ENCODE measurements at places on chromosomes 11 and 22.

DNA sequence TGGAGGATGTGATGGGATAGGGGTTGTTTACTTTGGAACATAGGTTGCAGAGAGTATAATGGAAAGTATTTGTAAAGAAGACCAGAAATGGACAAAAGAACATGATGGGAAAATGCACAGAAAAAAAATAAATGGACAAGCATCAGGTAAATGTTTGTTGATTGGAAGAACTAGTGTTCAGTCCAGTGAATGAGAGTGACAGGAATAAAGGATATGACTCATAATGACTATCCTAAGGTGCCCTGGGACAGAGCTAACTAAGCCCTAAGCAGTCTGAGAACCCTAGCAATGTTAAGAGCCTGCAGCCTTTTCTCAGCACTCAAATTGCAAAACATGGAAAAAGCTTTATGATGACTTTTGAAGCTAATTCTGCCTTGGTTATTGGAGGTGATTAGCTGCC, 732.8 kb upstream of the ANO5 start:
- no peak overlapping the region for H3K27ac ChIP-seq
- H3K27me3 ChIP-seq: no peaks in the 10 kb centered on the region
- DNase-seq: no peak
- H3K4me1 ChIP-seq: no peaks in the 10 kb centered on the region
- no peak overlapping the region for H3K4me3 ChIP-seq
- H3K36me3 ChIP-seq: no peaks in the 10 kb centered on the region

DNA sequence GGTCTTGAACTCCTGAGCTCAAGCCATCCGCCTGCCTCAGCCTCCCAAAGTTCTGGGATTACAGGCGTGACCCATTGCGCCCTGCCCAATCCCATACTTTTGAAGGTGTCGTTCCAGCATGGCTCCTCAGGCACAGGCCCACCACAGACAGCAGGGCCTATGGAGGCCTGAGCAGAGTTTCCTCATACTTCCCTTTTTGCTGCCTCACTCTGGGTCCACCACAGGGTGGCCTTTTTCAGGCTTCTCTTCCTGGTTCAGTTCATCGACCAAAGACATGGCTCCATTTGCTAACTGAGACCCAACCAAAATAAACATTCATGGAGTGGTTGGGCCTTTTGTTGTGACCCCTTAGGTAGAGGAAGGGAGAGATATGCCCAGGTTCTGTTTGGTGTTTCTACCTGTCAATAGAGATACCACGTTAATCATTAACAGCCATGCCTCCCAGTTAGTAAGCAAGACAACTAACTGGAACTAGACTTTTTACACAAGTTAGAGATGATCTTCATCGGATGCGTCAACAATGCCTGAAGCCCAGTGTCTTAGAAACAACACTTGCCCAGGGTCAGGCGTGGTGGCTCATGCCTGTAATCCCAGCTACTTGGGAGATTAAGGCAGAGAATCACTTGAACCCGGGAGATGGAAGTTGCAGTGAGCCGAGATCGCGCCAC, 35.1 kb downstream of the TRIOBP start:
- no peaks in the 10 kb centered on the region for H3K4me1 ChIP-seq
- no peak overlapping the region for H3K27ac ChIP-seq
- DNase-seq: no peak
- no peak overlapping the region for H3K4me3 ChIP-seq

DNA sequence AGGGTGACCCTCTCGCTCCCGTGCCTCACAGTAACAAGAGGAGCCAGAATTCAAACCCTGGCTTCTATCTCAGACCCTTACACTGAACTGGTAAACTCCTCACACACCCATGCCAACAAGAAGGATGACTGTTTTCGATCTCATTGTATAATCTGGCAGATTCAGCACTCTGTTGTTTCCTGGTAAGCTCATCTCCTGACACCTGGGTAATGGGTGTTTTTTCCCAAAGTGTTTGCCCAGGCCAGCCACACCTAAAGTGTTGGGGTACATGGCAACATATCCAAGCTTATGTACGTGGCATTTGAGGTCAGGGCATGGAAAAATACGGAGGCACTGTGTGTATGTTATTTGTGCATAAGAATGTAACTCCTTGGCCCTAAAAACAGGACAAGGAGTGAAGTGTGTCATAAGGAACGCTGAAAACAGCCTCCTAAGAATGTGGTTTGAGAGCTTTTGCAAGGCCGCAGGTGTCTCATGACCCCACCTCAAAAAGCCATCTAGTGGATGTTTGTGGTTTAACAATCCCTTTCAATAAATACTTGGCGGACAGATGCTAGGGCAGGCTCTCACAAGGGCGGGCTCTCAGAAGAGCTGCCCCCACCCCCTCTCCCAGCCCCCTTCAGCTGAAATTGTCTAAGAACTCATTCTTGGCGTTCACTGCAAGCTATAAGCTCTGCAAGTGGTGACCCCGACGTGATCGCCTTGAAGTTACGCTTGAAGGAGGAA, at the start of gene MS4A15:
Gene MS4A15 (plus strand): TSS at position 561 of the 726 bp plus-strand sequence. CDS start 6,867 bp downstream, outside the sequence.
- H3K4me1 ChIP-seq: no peaks in the 10 kb centered on the region
- H3K27me3 ChIP-seq: no peaks in the 10 kb centered on the region
- DNase-seq: no peak
- H3K4me3 ChIP-seq: no peak within 1 kb of the TSS

- H3K27me3 ChIP-seq: no peaks in the 10 kb centered on the region
- H3K36me3 ChIP-seq: no peaks in the 10 kb centered on the region
Measured at GRCh38 chr11:42975180-42975529, 336.6 kb upstream of the API5 start.

DNA sequence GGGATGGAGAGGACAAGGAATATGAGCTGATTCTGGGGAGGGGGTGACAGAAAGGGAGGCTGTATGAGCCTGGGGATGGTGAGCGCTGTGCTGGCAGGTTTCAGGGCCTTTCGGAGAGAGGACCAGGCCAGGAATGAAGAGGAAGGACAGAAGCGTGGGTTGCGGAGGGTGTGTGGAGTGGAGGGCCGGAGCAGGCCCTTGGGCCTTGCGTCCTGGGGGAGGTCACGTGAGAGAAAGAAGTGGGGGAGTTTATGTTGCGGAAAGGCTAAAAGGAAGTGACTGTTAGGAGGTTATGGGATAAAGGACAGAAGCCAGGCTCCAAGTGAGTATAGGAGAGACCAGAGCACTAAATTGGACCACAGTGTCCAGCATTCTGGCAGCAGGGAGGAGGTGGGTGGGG, 17.5 kb downstream of the BCR start:
- H3K4me1 ChIP-seq: peaks cover 8% of the 10 kb centered on the region
- no peaks in the 10 kb centered on the region for H3K27me3 ChIP-seq
- H3K27ac ChIP-seq: no peak overlapping the region
- H3K36me3 ChIP-seq: no peaks in the 10 kb centered on the region

GRCh38 chr11:134266440-134266839, 9.7 kb upstream of the GLB1L3 start:
- H3K4me1 ChIP-seq: peaks cover 7% of the 10 kb centered on the region
- no peak overlapping the region for H3K27ac ChIP-seq
- H3K4me3 ChIP-seq: no peak overlapping the region

DNA sequence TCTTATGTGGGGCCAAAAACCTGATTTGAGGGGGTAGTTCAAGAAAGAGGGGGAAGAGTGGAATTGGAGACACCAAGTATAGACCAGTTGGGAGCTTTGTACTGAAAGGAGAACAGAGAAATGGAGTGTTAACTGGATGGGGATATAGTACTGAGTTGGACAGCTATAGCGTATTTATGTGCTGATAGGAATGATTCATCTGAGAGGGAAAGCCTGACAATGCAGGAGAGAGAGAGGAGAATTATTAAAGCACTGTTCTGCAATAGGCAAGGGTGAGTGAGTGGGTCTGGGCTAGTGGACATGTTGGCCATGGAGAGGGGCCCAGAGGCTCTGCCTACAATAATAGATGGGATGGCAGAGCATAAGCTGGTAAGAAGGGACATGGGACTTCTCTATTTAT, 52.9 kb upstream of the PITPNB start:
- no peak for DNase-seq
- H3K27me3 ChIP-seq: no peaks in the 10 kb centered on the region
- H3K36me3 ChIP-seq: no peaks in the 10 kb centered on the region
- peaks cover 2% of the 10 kb centered on the region for H3K4me1 ChIP-seq
- H3K4me3 ChIP-seq: no peak overlapping the region

DNA sequence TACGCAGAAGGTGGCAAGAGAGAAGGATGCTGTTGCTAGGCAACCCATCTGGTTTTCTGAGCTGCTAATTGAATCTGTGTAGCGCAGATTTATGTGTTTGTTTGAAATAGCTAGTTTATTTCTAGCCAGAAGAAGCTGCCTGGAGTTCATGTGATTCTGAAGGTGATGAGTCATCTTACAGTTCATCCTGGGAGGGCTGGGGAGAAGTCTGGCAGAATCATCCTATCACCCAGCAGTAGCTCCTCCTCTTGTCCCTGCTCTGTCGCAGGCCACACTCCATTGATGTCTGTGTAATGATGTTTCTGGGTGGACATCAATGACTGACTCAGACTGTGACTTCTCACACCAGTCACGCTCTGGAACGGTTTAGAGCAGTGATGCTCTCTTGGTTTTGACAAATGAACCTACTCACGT, 4.8 kb upstream of the FBXO7 start:
- no peaks in the 10 kb centered on the region for H3K36me3 ChIP-seq
- H3K4me3 ChIP-seq: no peak overlapping the region
- peak; percentile 57 for DNase-seq
- peaks cover 7% of the 10 kb centered on the region for H3K4me1 ChIP-seq
- no peak overlapping the region for H3K27ac ChIP-seq

GRCh38 chr11:555227-555779, 5.2 kb downstream of the LMNTD2 start:
- H3K4me3 ChIP-seq: no peak overlapping the region
- DNase-seq: no peak
- H3K36me3 ChIP-seq: no peaks in the 10 kb centered on the region
- peaks cover 3% of the 10 kb centered on the region for H3K4me1 ChIP-seq

DNA sequence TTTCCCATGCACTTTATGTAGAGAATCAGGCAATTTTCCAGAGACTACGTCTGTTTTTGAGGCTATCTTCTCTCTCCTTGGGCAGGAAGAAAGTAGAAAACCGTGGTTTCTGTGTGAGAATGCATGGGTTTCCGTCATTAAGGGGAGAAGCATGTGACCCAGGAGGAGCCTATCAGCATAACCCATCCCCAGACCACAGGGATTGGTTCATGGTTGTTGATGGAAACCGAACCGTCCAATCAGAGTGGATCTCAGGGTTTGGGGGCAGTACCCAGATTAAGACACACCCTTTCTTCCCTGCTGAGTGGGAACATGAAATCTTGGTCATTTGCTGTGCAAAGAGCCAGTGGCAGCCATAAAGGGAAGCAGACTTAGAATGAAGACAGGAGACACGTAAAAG, 517.8 kb downstream of the MN1 start:
- no peak overlapping the region for H3K4me3 ChIP-seq
- no peak overlapping the region for H3K27ac ChIP-seq
- H3K36me3 ChIP-seq: no peaks in the 10 kb centered on the region
- no peak for DNase-seq

All from astrocyte (in vitro differentiated cells and primary cell).